Muscle of leg (tissue), 16 donors: ENCODE measurements at places on chromosomes 13 and 19. TPM values are rescaled to one million over a fixed set of nuclear protein-coding genes. Genes with fewer than 3 reads are reported as not detected.

DNA sequence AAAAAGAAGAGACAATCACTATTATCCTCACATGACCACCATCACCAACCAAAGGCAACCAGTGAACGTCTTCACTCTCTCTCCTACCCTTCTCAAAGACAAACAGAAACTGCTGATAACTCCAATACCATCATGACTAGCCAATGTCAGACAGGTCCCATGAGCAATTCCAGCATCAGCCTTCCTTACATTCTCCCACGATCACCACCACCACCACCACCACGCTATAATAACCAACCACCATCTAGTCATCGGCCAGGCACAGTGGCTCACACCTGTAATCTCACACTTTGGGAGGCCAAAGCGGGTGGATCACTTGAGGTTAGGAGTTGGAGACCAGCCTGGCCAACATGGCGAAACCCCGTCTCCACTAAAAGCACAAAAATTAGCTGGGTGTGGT, 3.9 kb downstream of the MYO1F start:
- DNase-seq: no peak
- H3K36me3 ChIP-seq: no peaks in the 10 kb centered on the region
- H3K27me3 ChIP-seq: peaks cover 5% of the 10 kb centered on the region

DNA sequence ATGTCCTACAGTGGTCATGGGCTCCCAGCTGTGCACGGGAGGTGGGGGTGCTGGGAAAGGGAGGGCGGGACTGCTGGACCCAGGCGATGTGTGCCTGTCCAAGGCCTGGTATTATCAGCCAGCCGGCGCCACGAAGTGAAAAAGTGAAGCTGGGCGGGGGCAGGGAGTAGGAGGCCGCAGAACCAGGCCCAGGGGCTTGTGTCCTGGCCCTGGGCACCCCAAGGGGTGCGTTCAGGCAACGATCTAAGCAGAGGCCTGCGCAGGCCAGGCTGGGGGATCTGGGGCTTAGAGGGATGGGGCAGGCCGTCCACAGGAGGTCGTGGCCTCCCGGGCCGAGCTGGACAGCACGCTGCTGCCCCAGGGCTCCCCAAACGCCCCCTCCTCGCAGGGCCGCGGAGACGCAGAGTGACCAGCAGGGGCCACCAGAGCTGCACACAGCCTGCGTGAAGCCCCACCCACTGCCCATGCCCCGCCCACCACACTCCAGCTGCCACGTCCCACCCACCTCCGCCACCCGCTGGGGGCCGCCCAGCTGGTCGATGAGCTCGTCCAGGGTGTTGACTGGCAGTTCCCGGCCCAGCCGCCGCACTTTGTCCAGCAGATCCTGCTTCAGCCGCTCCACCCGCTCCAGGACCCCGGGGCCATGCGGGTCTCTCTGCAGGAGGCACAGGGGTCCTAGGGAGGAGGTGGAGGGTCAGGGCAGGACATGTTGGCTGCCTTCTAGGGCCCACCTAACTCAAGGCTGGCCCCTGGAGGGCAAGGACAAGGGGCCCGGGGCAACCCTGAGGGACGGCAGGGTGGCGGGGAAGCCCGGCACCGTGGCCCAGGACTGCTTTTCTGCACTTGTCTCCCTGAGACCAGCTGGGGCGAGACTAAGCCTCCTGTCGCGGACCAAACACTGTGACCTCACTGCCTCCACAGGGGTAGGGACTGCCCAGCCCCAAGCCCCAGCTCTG, 9.5 kb downstream of the GPX4 start:
- DNase-seq: peak; percentile 94
- H3K4me3 ChIP-seq: peak overlapping the region; percentile 18
- H3K36me3 ChIP-seq: peaks cover 49% of the 10 kb centered on the region
- H3K27ac ChIP-seq: peak overlapping the region; percentile 88
- peaks cover 29% of the 10 kb centered on the region for H3K4me1 ChIP-seq

DNA sequence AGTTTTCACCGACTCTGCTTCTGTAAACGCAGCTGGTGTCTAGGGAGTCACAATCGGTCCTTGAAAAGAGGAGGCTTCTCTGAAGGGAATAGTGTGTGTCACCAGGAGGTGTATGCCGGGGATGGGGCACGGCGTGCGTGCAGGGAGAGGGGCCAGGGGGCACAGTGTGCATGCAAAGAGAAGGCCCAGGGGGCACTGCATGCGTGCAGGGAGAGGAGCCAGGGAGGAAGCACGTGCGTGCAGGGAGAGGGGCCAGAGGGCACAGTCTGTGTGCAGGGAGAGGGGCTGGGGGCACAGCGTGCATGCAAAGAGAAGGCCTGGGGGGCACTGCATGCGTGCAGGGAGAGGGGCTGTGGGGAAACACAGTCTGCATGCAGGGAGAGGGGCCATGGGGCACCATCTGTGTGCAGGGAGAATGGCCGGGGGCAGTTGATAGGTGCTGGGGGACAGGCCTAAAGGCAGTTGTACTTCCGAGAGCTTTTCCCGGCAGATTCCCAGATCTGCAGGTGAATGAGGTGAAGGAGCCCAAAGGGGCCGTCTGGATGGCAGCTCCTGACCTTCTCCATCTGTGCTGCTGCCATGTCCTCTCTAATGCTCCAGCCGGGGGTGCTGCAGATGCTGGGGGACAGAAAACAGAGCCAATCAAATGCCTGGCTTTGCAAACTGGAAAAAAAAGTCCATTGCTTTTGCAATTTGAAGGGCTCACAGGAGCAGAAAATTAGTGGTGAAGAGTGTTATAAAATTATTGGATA, 36.4 kb downstream of the ATP11A start:
- no peaks in the 10 kb centered on the region for H3K27me3 ChIP-seq
- H3K36me3 ChIP-seq: no peaks in the 10 kb centered on the region
- peaks cover 59% of the 10 kb centered on the region for H3K4me1 ChIP-seq
- peak overlapping the region; percentile 80 for H3K27ac ChIP-seq

Gene GAPDHS
- not detected for total RNA-seq

DNA sequence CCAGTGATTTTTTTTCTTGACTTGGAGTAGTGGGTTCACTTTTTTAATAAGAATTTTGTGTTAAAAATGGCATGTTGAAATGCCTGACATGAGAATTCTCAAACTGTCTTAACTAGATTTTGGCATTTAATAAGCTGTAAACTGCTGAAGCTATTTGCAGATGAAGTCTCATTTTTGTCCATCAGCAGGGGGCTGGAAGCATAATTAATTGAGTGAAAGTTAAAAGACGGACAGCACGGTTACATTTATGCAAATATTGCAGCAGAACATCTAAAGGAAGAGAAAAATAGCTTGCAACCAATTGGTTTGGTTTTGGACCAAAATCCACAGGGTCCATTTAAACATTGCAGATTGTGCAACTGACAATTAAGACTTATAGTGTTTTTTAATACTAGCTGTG, 837.3 kb upstream of the KLHL1 start:
- no peaks in the 10 kb centered on the region for H3K27me3 ChIP-seq
- H3K36me3 ChIP-seq: no peaks in the 10 kb centered on the region
- no peak overlapping the region for H3K4me3 ChIP-seq
- DNase-seq: no peak
- H3K4me1 ChIP-seq: no peaks in the 10 kb centered on the region

Gene MEGF8
- total RNA-seq: 12.6 TPM

Gene WDR87
- under 0.01 TPM for total RNA-seq

DNA sequence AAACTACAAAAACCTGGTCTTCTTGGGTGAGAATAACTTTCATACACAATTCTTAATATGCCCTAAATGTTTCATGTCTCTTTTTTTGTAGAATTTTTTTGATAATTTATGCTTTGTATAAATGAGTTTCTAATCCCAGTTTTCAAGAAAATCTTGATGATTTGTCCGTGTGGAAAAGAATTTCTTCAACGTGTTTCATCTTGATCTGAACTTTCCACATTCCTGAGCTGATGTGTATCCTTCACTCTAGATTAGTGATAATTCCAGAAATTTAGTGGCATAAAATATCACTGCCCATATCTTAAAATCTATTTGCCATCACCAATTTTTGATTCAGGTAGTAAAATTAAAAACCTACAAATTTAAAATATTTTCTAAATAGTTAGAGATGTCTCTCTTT, 24.6 kb downstream of the ZNF431 start:
- peaks cover 31% of the 10 kb centered on the region for H3K36me3 ChIP-seq
- no peaks in the 10 kb centered on the region for H3K4me1 ChIP-seq
- H3K27me3 ChIP-seq: no peaks in the 10 kb centered on the region
- H3K27ac ChIP-seq: no peak overlapping the region
- H3K4me3 ChIP-seq: no peak overlapping the region

DNA sequence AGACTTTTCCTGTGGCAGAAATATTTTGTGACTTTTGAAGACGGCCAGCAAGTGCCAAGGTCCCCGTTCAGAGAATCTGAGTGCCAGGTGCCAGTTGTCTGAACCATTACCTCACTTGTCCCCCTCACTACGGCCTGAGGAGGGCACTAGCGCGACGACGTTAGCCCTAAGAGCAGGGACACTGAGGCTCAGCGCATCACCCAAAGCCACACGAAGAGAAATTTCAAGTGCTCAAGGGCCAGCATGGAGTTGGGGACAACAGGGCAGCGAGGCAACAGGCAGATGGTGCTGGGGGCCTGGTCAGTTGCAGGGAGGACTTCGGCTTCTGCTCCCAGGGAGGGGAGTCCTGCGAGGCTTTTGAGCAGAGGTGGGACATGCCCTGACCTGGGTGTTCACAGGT, 9.5 kb upstream of the TYK2 start:
- peaks cover 40% of the 10 kb centered on the region for H3K36me3 ChIP-seq
- H3K4me1 ChIP-seq: peaks cover 3% of the 10 kb centered on the region
- no peak overlapping the region for H3K27ac ChIP-seq
- no peak overlapping the region for H3K4me3 ChIP-seq

Gene FUT2
- total RNA-seq: not detected

GRCh38 chr13:67094078-67094477, 136.1 kb downstream of the PCDH9 start:
- no peak overlapping the region for H3K27ac ChIP-seq
- no peaks in the 10 kb centered on the region for H3K36me3 ChIP-seq
- H3K4me3 ChIP-seq: no peak overlapping the region
- no peaks in the 10 kb centered on the region for H3K4me1 ChIP-seq

DNA sequence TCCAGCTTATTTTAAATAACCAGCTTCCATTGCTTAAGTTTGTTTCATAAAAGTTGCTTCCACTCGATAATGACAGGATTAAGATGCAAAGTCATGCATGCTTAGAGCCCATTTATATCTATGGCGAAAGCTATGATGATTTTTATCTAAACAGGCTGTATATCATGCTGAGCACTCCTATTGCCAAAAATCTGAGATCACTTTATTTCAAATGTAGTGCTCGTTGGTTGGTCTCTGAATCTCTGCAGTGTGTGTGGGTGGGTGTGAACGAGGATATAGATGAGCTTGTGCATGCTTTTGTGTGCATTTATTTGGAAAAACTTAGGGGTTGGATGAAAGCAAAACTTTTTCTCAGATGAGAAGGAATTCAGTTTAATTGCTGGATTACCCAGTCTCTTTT, 27.0 kb upstream of the ARGLU1 start:
- no peaks in the 10 kb centered on the region for H3K27me3 ChIP-seq
- peak; percentile 59 for DNase-seq
- H3K4me1 ChIP-seq: peaks cover 6% of the 10 kb centered on the region
- H3K27ac ChIP-seq: no peak overlapping the region
- no peaks in the 10 kb centered on the region for H3K36me3 ChIP-seq
- H3K4me3 ChIP-seq: no peak overlapping the region

DNA sequence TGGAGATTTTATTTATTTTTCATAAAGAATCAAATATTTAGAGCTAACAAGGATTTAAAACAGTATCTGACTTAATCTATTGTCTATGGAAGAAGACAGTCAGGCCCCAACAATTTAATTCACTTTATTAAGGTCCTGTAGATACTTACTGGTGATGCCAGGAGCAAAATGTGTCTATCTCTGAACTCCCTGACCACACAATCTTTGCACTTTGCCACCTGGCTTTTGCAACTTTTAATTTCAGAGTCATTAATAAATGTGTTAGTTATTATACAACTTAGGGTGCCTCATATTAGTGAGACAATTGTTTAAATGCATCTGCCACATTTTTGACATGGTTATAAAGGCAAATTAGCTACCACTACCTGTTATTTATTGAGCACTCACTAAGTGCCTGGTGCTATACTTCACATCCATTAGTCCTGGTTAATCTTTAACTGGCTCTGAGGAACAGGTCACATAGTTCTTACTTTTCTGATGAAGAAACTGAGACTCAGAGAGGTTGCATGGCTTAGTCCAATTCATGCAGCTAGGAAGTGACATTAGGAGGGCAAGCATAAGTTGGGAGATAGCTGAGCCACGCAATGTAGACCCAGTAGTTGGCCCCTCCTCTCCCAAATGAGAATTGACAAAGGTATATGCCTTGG, 297.9 kb downstream of the DCT start:
- no peaks in the 10 kb centered on the region for H3K4me1 ChIP-seq
- no peaks in the 10 kb centered on the region for H3K27me3 ChIP-seq
- H3K36me3 ChIP-seq: no peaks in the 10 kb centered on the region
- no peak overlapping the region for H3K4me3 ChIP-seq

DNA sequence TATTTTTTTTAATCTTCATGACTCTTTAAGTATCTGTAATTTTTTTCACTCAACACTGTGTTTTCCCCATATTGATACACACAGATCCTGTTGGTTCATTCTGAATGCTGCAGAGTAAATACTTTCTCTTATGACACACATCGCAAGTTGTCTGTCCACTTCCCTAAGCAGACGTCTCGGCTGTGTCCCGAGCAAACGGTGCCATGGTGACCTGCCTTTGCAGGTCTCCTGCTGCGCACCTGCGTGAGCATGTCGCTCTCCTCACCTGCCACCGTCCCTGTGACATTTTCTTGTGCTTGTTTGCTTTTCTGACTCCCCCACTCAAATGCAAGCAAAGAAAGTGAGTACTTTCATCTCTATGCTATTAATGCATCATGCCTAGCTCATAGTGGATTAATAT, 57.8 kb downstream of the CCDC70 start:
- peaks cover 8% of the 10 kb centered on the region for H3K36me3 ChIP-seq
- no peaks in the 10 kb centered on the region for H3K4me1 ChIP-seq
- no peak overlapping the region for H3K4me3 ChIP-seq
- H3K27me3 ChIP-seq: no peaks in the 10 kb centered on the region
- H3K27ac ChIP-seq: no peak overlapping the region

DNA sequence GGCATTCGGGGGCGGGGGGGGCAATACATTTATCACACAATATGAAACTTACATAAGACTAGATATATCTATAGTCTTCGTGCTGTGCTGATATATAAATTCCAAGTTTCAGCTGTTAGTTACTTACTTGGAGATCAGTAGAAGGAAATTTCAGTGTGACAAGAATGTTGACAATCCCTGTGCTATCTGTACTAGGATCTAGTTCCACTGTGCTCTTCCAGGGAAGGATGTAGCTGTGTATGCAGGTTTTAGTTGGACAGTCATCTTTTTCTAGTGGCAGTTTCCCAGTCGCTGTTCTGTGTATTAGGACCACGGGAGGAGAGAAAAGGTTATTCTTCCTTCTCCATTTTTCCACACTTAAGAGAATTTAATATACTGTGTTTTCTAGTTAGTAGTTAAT, 3.2 kb upstream of the TRIM13 start:
- no peaks in the 10 kb centered on the region for H3K27me3 ChIP-seq
- H3K4me1 ChIP-seq: peaks cover 12% of the 10 kb centered on the region
- peaks cover 10% of the 10 kb centered on the region for H3K36me3 ChIP-seq
- H3K4me3 ChIP-seq: no peak overlapping the region
- H3K27ac ChIP-seq: no peak overlapping the region

DNA sequence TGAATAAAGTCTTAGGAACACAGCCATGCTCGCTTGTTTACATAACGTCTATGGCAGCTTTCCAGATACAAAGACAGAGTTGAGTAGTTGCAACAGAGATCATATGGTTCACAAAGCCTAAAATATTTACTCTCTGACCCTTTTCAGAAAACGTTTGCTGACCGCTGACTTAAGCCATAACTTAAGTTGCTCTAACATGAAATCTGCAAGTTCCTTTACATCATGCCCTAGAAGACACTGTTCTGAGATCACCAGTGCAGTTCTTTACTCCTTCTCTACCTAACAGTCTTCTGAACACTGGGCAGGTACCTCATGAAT, 166.4 kb downstream of the DCLK1 start:
- H3K4me3 ChIP-seq: no peak overlapping the region
- H3K27ac ChIP-seq: peak overlapping the region; percentile 75
- H3K27me3 ChIP-seq: no peaks in the 10 kb centered on the region
- peaks cover 8% of the 10 kb centered on the region for H3K36me3 ChIP-seq

Gene CYSLTR2
- total RNA-seq: 0.09 TPM
